Retinal pigment epithelial cell (primary cell): ENCODE measurements at places on chromosomes 1 and 21.

GRCh38 chr1:205692423-205692822 lies 12.1 kb upstream of the SLC45A3 start:
- DNase-seq, result no peak

GRCh38 chr1:69728206-69728605 lies 160.5 kb downstream of the LRRC7 start:
- no peak for DNase-seq

GRCh38 chr1:36851595-36851994 lies 182.7 kb downstream of the GRIK3 start:
- DNase-seq, result no peak

- no peak for DNase-seq
Measured at GRCh38 chr1:108850929-108851328, 6.0 kb downstream of the AKNAD1 start.

- no peak for DNase-seq
Measured at GRCh38 chr1:43566382-43567044, 35.8 kb downstream of the PTPRF start.

DNA sequence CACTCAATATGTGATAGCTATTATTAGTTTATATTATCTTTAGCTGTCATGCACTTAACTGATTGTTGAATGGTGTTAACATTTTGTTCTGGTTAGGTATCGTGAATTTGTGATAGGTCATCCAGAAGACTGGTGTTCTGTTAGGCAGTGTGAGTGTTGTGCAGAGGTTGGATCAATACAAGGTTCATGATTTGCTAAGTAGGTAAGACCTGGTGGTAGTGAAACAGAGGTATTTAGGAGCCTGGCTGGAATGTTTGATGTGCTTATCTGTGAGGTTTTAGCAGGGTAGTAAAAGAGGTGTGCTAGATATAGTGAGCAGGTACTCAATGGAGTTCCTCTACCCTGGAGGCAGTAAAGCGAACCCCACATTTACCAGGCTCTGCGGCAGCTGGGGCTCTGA lies 20.3 kb upstream of the FCRL4 start:
- no peak for DNase-seq

- DNase-seq, result peak; percentile 70
Measured at GRCh38 chr1:10665930-10666850, 130.3 kb downstream of the CASZ1 start.

GRCh38 chr1:53339736-53340635 lies 12.1 kb upstream of the LRP8 start:
- no peak for DNase-seq

- DNase-seq, result no peak
Measured at GRCh38 chr1:209483691-209484090, 99.8 kb upstream of the CAMK1G start.

GRCh38 chr1:200243042-200243437 lies 166.8 kb downstream of the ZNF281 start:
- peak; percentile 14 for DNase-seq

- DNase-seq, result no peak
Measured at GRCh38 chr1:113874012-113874879, 2.7 kb upstream of the PTPN22 start.

DNA sequence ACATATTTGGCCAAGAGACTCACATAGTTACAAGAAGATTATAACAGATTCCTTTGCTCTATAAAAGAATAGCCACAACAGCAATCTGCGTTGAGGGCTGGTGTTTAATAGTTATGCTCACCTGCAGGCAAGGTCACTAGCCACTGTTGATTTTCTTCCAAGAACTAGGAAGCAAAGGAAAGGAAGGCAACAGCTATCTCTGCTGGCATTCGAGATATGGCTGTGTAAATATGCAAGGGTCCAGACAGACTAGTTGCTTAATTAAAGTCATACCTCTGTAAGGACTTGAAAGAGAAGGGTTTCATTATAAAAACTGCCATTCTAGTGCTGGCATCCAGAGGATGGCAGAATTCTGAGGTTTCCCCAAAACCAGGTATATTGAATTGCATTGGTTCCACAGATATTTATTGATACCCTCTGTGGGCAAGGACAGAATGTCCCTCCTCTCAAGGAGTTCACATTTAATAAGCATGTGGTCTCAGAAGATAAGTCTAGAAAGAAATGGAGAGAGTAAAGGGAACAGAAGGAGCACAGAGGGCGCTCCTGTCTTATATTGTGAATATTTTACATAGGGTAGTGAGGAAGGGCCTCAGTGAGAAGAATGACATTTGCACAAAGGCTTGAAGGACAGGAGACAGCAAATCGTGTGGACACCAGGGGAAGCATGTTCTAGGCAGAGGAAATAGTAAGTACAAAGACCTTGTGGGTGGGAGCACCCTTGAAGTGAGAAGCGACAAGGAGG lies 23.6 kb upstream of the PLEKHA6 start:
- no peak for DNase-seq

GRCh38 chr1:208559597-208560329 lies 315.6 kb upstream of the PLXNA2 start:
- no peak for DNase-seq

DNA sequence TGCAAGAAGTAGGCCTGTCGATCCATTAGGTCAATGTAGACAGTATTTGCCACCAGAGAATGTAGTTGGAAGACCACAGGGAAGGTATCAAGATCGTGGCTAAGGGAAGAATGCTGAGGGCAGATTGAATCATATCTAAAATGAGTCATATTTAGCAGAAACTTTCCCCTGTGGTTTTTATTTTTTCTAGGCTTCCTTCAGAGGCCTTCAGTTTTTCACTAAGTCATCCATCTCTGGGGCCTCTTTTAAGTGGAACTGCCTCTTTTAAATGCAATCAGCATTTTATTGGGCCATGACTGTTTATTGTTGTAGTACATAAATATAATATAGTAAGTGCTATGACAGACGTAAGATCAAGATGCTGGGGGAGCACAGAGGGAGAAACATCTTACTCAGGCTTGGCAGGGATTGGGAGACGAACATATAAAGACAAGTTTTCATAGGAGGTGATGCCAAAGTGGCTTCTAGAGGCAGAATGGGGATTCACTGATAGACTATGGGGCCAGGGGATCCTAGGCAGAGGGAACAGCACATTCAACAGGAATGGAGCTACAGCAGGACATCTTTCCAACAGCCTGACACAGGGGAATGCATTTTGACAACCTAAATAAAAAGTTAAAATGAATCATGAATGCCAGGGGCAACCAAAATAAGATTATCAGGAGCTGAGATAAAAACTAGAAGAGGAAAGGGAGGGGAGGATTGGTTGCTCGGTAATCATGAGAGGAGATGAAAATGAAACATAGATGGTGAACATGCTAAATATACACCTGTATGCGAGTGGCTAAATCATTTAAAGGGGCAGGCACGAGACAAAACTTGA lies 20.1 kb downstream of the UBE2U start:
- no peak for DNase-seq

GRCh38 chr1:112399456-112399855 lies 3.4 kb downstream of the CTTNBP2NL start:
- no peak for DNase-seq

DNA sequence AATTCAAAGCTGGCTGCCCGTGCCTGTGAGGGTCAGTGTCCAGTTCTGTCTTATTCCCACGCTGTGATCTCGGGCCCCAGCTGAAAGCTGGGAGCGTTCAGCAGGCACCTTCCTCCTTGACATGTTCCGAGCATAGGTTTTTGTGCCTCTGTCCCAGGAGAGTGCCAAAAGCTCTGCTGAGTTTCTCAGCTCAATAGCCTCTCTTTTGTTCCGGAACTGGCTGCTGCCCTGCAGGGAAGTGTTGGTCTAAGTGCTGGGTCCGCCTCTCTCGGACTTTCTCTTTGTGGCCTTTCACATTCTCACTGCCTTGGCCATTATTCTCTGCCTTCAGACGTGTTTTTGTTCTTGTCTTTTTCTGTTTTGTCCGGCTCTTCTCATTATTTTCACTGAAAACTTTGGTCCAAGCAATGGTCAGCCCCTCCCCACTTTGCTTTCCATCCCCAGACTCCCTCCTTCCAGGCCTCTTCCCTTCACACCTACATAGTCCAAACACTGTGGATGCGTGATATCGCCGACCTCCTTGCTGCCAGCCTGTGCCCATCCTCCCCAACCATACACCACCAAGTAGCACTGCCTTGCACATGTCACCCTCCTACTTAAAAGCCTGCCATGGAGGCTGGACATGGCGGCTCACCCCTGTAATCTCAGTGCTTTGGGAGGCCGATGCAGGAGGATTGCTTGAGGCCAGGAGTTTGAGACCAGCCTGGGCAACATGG lies 233.8 kb downstream of the RHOU start:
- no peak for DNase-seq

DNA sequence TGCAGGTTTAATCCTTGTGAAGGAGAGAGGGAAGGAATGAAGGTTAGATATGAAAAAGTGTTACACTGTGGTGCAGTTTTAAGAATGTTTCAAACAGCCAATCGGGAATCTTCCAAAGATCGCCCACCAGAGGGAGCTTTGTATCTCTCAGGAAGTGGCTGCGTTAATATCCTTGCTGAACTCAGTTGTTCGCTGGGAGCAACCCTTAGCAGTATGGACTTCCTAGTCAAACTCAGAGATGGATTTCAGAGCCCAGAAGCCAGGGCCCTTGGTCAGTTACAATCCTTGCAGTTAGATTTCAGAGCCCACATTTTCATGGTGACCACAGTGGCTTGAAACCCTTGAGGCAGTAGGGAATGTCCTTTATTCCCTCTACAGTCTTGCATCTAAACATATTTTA lies 136.2 kb downstream of the NTNG1 start:
- DNase-seq, result no peak

- no peak for DNase-seq
Measured at GRCh38 chr21:40128891-40129290, 261.7 kb downstream of the PCP4 start.

- no peak for DNase-seq
Measured at GRCh38 chr1:30764939-30765555, 7.5 kb upstream of the LAPTM5 start.

GRCh38 chr1:28915031-28915895 lies 894 bp downstream of the EPB41 start:
- no peak for DNase-seq

GRCh38 chr1:178037510-178038253 lies 56.2 kb upstream of the RASAL2 start:
- no peak for DNase-seq
